Suppressor macrophage treated with lipopolysaccharide for 4 hours (primary cell): ENCODE measurements at places on chromosomes 7 and 10.

DNA sequence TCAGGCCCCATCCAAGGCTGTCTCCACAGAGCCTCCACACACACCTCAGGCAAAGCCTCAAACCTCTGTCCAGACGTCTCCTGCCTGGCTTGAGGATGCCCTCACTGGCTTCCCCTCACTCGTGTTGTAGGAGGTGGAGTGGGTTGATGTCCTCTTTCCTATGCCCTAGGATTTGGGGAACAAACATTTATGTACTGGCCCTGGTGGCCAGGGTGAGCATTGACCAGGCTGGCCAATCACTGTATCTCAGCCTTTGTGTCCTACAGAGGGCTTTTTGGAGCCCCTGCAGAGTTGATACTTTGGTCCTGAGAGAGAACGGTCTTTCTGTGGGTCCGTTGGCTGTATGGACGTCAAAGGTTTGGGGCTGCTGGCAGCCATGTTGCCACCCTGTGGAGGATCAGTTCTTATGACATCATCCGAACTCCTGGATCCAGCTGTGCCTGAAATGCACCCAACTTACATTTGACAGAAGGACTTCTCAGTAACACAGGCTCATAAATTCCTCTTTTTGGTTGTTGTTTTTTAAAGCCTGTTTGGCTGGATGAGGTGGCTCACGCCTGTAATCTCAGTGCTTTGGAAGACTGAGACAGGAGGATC is 2.3 kb upstream of the GRID2IP start:
- no peak for DNase-seq

DNA sequence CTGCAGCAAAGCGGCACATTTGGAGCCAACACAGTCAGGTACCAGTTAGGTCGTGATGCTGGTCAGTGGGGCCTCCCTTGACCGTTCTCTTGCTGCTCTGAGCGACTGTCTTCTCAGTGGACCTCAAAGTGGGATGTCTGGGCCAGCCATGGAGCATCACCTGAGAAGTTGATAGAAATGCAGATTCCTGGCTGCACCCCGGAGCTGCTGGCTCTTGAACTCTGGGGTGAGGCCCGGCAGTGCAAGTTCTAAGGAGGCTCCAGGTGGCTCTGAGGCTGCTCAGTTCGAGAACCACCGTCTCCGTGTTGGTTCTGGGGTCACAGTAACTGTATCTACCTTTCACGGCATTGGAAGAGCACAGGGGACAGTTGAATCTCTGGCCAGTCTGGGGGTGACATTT is 147.5 kb downstream of the WDR37 start:
- no peak for DNase-seq

- peak; percentile 54 for DNase-seq
Measured at GRCh38 chr7:130831817-130832481, 97.9 kb upstream of the KLF14 start.

- no peak for DNase-seq
Measured at GRCh38 chr7:47185839-47186238, 396.1 kb downstream of the TNS3 start.

- no peak for DNase-seq
Measured at GRCh38 chr10:14678637-14679036, 96.1 kb downstream of the FAM107B start.

GRCh38 chr7:2982831-2983230 is 60.8 kb downstream of the CARD11 start:
- DNase-seq = no peak

DNA sequence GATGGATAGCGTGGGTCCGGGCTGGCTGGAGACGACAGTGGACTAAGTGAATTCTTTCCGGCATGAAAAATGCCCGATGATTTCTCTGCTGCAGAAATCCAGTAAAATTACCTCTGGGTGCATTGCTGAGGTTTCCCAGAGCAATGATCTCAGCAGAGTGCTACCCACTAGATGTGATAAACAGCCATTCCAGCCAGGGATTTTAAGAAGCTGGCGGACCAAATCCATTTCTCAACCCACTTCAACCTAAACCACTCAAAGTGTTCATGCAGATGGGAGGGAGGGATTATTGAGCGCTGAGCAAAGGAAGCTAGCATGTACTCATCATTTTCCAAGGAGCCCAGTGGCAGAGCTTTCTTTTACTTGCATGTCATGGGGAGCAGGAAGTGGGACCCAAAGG is 116.7 kb downstream of the PRKCQ start:
- no peak for DNase-seq

- no peak for DNase-seq
Measured at GRCh38 chr7:102914585-102914984, 1.8 kb downstream of the LRRC17 start.

DNA sequence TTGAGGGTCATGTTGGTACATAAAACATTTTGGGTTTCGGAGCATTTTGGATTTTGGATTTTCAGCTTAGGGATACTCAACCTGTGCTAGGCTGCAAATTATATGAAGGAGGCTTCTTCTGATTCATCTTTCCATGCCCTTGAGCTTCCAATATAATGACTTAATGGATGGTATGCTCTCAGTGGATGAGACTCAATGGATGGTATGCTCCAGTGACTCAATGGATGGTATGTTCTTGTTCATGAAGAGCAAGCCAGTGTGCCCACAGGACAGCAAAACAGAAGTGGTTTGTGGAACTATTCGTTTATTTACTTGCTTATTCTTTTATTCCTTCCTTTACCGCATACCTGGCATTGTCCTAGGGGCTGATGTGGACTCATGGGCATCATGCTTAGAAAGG is 969.6 kb downstream of the LRMDA start:
- no peak for DNase-seq

- no peak for DNase-seq
Measured at GRCh38 chr10:94213001-94213530, 149.7 kb downstream of the NOC3L start.

DNA sequence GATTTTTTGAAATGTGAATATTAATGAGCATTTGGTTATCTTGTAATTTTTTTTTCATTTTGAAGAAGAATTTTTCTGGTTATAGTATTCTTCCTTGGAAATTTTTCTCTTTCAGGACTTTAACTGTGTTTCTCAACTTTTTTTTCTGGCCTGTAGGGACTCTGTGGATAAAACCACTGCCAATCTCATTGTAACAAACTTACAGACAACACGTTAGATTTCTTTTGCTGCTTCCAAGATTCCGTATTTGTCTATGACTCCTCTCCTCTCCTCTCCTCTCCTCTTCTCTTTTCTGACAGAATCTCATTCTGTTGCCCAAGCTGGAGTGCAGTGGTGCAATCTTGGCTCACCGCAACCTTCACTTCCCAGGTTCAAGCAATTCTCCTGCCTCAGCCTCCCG is 19.4 kb upstream of the ZNF92 start:
- no peak for DNase-seq

- DNase-seq = no peak
Measured at GRCh38 chr10:118957966-118958365, 71.5 kb upstream of the NANOS1 start.

DNA sequence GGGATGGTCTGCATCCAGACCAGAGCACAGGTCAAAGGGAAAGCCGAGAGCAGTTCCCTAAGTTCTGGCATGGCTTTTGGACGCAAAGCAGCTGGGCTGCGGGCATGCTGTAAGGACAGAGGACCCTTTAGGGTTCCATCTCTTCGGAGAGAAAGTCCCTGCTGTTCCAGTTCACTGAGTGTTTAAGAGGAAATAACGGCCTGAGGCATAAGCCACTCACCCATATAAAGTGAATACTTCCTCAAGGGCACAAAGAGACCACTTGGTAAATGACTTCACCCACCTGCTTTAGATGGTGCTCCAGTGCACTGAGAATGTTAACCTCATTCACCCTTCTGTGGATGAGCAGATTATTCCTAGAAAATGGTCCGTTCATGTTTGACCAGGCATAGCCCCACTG is 586.7 kb upstream of the GALNT17 start:
- DNase-seq = no peak

DNA sequence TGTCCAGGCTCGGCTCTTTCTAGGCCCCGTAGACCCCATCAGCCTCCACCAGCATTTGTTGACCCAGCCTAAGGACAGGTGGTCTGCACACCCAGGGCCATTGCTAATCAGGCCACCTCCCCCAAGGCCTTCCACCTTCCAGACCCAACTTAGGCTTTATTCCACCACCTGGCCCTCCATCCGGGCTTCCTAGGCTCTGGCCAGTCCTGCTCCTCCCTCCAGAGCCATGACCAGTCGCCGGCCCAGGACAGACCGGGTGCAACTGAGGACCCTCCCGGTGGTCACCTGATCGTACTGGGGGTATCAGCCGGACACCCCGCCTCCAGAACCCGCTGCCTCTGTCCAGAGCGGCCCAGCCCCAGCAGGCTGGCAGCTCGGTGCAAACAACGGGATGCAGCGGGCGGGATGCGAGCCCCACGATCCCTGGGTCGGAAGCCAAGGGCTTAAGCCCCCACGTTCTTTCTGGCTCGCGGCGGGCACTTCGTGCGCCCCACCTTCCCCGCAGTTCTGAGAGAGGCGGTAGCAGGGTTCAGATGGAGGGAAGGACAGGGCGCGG is 545 bp downstream of the NACAD start:
- DNase-seq = no peak

- no peak for DNase-seq
Measured at GRCh38 chr10:11489591-11489990, 121.9 kb downstream of the USP6NL start.

- no peak for DNase-seq
Measured at GRCh38 chr10:118374404-118374803, 32.3 kb upstream of the FAM204A start.

DNA sequence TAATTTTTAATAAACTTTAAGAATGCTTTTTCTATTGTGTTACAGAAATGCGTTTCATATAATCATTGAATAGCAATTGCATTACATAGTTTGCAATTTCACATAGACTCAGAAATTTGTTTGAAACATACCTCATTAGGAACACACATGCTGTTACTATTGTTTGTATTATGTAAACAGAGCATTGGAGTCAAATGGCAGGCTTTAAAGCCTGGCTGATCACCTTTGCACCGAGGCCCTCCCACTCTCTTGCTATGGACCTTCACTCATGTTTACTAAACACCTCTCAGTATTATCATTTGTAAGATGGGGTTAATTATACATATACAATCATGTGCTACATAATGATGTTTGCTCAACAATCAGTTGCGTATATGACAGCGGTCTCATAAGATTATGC is 203.6 kb upstream of the NPSR1 start:
- no peak for DNase-seq

DNA sequence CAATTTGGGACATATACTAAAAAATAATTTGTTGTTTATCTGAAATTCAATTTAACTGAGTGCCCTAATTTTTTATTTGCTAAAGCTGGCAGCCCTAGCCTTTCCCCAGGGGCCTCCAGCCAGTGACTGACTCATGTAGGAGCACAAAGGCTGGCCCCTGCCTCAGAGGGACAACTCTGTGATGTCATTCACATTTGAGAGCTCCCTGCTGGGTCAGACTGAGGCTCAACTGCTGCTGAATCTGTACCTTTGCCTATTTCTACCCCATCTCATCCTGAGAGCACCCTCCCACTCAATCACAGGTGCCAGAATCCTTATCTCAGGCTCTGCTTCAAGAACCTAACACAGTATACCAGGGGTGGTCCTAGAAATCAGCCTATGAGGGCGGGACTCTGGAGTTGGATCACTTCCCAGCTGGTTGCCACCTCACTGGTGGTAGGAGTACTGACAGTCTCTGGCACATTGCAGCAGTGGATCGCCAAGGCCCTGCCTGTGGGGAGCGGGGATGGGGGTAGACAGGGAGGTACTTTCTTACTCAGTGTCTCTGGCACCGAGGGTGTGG is 11.6 kb downstream of the GCK start:
- no peak for DNase-seq

- DNase-seq = peak; percentile 68
Measured at GRCh38 chr10:103759100-103759781, 96.1 kb downstream of the SH3PXD2A start.

GRCh38 chr10:44343843-44344242 is 41.1 kb downstream of the CXCL12 start:
- DNase-seq = no peak

- no peak for DNase-seq
Measured at GRCh38 chr7:104124469-104124868, 83.3 kb downstream of the ORC5 start.

GRCh38 chr7:80763289-80763688 is 124.8 kb downstream of the CD36 start:
- DNase-seq = no peak

- DNase-seq = no peak
Measured at GRCh38 chr7:104017001-104017400, 27.5 kb upstream of the RELN start.

DNA sequence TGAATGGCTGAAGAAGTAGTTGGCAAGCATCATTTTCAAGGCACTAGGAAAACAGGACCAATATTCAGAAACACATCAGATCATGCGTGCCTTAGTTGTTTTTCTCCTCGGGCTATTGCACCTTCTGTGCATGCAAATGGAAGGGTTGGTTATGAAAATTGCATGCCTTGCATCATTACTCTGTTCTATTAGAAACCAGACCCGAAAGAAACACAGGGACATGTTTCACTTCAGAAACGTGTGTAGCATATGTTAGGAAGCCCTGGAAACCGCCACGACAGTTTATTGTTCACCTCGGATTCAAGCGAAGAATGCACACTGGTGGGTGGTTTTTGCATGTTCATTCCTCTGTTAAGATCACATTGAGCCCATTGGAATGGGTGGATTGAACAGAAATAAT is 214.7 kb downstream of the FRMD4A start:
- DNase-seq = no peak

GRCh38 chr7:4833176-4833575 is 28.7 kb downstream of the PAPOLB start:
- DNase-seq = no peak

GRCh38 chr7:110861163-110861562 is 229.8 kb upstream of the LRRN3 start:
- no peak for DNase-seq

GRCh38 chr7:85162721-85163120 is 24.1 kb downstream of the SEMA3D start:
- no peak for DNase-seq

GRCh38 chr7:158595068-158595467 is 7.4 kb upstream of the PTPRN2 start:
- peak; percentile 8 for DNase-seq

- DNase-seq = no peak
Measured at GRCh38 chr10:90193240-90193985, 492.0 kb downstream of the KIF20B start.

DNA sequence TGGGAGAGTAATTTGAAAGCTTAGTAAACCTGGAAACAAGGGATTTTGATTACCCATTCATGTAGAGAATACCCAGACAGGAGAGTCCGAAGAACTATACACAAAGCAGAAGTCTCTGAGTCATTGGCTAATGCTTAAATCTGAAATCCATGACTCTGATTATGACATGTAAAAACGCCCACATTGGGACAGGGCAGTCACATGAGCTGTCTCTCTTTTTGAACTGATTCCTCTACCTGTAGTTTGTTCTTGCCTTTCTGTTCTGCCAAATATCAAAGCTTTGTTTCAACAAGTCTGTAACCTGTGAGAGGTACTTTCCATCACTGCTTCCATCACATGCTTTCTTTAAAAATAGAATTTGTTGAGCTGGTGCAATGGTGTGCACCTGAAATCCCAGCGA is 4.3 kb upstream of the GPNMB start:
- peak; percentile 83 for DNase-seq

GRCh38 chr10:112585126-112585525 is 138.1 kb downstream of the VTI1A start:
- DNase-seq = no peak
